ENCODE measurements at places on chromosomes 12 and 14.

GRCh38 chr14:61174987-61175386 lies 106.2 kb downstream of the TMEM30B start:
- peak; percentile 78 for DNase-seq

DNA sequence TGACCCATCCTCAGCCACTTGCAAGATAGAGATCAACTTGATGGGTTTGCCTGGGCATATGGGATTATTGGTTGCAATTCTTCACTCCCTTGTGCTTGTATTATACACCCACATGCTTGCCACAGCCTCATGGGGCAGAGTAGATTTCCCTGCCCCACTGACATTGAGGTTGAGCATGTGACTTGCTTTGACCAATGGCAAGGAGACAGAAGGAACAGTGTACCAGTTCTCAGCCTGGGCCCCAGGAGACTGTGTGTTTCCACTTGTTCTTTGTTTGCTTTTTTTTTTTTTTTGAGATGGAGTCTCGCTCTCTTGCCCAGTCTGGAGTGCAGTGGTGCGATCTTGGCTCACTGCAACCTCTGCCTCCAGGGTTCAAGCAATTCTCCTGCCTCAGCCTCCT lies 31.8 kb downstream of the CALM1 start:
- no peak for DNase-seq

DNA sequence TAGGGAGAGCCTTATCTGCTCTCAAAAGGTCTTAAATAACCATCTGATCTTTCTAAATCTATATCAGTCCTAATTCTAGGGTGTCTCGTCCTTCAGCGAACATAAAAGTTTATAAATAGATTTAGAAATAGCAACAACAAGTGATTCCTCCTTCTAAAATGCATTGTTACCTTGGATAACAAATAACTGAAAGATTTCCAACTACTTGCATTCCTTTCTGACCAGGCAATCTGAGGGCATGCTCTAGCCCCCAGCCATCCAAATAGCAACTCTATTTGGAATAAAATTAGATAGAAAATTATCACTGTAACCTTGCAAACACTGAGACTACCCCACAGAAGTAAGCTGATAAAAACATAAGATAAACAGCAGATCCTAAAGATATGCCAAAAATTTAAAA lies 21.8 kb upstream of the KRR1 start:
- no peak for DNase-seq

GRCh38 chr14:53952533-53952932 lies 4.1 kb downstream of the BMP4 start:
- DNase-seq = peak; percentile 6

- DNase-seq = peak; percentile 62
Observed at GRCh38 chr12:26845057-26845666, 12.2 kb upstream of the ITPR2 start.

DNA sequence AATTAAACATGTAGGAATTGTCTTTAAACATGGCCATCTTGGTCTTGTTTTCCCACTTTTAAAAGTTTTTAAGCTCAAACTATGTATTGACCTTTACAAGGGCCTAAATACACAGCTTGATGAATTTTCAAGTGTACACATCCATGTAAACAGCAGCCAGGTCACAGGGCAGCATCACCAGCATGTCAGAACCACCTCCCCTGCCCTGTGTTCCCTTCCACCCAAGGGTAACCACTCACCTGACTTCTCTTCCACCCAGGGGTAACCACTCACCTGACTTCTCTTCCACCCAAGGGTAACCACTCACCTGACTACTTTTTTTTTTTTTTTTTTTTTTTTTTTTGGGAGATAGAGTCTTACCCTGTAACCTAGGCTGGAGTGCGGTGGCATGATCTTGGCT lies 4.6 kb downstream of the FBXW8 start:
- no peak for DNase-seq

GRCh38 chr14:33914676-33915516 lies 36.0 kb downstream of the EGLN3 start:
- DNase-seq = peak; percentile 61

GRCh38 chr14:69483765-69484443 lies 624 bp upstream of the PLEKHD1 start:
- peak; percentile 29 for DNase-seq

GRCh38 chr12:2643576-2644135 lies 151.1 kb upstream of the FKBP4 start:
- no peak for DNase-seq

GRCh38 chr14:32471181-32471580 lies 142.1 kb downstream of the AKAP6 start:
- DNase-seq = no peak

DNA sequence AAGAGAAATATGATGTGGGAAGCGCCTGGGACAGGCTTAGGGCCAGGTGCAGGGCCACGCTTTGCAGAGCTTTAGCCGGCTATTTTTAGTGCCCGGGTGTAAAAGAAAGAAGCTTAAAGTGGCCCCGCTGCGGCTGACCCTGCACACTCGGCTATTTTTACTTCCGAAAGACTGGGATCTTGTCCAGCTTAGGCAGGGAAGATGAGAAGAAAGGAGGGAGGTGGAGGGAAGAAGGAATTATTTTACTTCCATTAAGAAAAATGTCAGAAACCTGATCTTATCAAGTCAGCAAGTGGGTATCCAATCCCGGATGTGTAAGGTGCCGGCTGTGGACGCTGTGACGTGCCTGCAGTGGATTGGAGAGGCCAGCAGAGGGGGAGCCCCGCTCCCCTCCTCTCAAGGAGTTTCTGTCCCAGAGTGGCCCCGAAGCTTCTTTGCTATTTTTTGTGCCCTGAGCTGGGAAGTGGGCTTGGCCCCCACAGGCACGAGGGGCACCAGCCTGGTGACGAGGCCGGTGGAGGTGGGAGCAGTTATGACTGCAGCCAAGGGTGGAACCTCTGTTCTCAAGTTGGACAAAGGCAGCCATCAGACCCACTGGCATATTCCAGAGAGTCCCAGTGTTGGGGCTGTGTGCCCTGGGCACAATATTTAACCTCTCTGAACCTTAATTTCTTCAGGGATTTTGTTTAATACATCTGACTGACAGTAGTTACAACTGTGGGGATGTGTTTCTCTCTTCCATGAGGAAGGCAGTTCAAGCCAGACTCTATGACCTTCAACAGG lies 97.7 kb downstream of the ESRRB start:
- peak; percentile 16 for DNase-seq

DNA sequence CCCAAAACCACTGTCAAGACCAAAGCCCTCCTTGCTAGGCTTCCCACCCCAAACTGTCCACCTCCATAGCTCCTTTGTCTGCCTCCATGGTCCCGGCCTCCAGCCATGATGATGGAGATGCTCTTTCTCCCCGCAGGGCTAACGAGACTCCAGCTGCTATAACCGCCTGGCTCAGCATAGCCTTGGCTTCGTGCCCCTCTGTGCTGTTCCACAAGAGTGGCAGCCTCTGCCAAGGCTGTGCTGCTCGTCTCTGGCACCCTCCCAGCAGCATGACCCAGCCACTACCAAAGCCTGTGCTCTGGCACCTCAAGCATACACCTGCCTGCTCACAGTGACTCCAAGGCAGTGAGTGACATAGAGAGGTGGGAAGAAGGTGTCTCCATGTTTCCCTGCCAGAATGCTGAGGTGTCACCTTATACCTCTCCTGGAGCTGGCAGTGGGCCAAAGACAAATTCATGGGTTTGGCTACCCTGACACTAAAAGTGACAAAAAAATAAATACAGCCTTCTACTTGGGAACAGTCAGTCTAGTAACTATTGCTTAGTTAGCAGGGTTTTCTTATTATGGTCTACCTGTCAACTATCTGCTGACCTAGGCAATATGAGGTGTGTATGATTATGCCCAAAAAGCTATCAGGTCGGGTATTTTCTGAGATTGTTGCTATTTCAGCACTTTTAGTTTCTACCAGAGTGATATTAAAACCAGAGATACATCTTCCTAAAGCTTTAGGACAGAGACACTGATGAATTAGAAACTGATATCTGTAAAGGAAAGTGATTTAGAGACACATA lies 16.1 kb upstream of the KRT73 start:
- DNase-seq = no peak

GRCh38 chr12:47717443-47718193 lies 7.7 kb downstream of the ENDOU start:
- peak; percentile 90 for DNase-seq

DNA sequence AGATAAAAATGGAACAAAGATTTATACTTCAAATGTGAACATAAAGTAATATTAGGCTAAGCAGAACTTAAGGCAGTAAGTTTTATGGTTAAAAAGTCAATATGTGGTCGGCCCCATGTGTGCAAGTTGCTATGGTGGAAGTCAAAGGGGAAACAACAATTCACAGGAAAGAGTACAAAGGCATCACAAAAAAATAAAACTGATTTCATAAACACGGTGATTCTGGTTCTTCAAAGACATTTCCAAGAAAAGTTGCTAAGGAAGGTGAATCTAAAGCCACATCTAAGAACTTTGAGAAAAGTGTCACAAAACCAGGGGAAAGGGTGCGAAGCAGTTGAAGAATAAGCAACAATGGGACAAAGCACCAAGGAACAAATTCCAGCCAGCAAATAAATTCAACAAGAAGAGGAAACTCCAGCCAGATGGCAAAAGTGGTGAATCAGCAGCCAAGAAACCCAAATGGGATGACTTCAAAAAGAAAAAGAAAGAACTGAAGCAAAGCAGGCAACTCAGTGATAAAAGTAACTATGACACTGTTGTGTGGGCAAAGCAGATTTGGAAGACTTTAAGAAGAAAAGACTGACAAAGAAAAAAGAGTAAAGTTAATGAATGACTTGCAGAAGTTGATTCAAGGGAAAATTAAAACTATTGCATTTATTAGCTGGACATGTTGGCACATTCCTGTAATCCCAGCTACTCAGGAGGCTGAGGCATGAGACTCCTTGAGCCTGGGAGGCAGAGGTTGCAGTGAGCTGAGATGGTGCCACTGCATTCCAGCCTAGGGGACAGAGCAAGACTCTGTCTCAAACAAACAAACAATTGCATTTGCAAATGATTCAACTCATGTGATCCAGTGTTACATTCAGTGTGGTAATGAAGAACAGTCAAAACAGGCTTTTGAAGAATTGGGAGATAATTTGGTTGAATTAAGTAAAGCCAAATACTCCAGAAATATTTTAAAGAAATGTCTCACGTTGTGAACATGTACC lies 19.5 kb downstream of the PTGDR start:
- no peak for DNase-seq

DNA sequence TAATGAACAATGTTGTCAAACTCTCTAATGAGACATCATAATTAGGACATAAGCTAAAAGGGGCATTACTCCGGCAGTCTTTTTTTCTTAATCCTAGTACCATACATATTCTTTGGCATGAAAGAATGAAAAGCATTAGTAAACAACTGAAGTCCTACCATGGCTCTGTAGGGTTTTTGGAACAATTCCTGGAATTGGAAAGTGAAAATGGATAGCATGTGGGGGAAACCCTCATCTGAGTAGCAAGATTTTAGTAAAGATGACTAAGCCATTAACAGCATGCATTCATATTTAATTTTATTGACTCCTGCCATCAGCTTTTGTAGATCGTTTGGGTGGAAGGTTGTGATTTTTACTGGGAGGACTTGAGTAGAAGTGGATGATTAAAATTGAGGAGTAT lies 216.2 kb upstream of the PDZRN4 start:
- peak; percentile 3 for DNase-seq

DNA sequence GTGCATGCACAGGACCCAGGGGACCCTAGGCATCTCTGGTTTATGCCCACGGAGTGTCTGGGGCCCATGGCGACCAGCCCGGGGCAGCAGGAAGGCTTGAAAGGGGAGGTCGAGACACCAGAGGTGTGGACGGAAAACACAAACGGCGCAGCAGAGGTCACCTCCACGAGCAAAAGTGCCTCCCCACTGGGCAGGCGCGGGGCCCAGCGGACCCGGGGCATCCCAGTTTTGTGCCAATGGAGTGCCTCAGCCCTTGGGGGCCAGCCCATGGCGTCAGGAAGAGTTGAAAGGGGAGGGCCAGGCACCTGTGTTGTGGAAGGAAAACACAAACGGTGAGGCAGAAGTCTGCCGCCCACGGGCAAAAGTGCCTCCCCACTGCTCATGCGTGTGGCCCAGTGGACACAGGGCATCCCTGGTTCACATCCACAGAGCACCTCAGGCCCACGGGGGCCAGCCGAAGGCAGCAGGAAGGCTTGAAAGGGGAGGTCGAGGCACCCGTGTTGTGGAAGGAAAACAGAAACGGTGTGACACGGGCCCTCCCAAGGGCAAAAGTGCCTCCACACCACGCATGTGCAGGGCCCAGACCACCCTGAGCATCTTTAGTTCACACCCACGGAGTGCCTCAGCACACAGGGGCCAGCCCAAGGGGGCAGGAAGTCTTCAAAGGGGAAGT lies 378.8 kb downstream of the ALG10 start:
- no peak for DNase-seq

- DNase-seq = peak; percentile 65
Observed at GRCh38 chr12:120468325-120468820, 1.2 kb downstream of the SRSF9 start.

DNA sequence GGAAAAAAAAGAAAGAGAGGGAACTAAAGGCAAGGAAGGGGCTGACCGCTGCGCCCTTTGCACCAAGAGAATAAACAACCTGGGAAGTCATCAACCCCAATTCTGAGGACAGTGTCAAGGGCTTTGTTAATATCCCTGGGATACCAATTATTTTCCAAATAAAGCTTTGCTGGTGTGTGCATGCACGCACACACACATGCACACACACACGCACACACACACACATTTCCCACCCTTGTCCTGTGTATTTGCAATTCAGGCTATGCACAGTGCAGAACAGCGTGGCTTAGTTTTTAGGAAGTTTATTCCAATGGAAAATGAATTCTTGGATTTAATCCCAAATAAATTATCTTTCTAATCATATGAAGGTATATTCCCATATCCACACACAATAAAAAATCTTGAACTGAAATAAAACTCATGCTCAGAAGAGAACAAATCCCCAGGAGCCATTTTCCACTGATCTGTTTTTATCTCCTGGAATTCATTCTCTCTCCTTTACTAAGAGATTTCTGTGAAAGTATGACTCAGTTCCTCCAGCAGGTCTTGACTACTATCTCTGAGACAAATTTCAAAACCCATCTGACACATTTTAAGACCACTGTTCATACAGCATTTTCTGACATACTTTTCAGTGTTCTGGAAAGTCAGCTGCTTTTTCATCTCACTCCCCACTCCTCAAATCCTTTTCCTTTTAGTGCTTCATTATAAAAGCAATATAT lies 334.4 kb upstream of the ATP2B1 start:
- DNase-seq = peak; percentile 69

GRCh38 chr12:25366122-25366521 lies 115.4 kb upstream of the KRAS start:
- no peak for DNase-seq

GRCh38 chr12:14716848-14717444 lies 20.5 kb upstream of the GUCY2C start:
- DNase-seq = peak; percentile 58

DNA sequence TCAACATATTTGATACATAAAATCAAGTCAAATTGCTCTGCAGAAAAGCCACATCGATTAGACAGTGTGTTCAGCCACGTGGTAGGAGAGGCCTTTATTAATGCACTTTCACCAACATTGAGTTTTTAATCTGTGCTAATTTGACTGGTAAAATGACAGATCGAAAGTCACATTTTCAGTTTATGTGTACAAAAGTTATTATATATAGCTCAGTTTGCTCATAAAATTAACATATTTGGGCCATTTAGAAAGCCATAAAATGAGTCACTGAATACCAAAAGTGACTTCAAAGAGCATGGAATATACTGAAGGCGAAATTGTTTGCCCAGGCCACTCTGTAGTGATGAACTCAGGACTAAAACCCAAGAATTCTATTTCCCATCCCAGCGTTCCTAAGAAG lies 26.0 kb downstream of the C12orf42 start:
- DNase-seq = no peak

- DNase-seq = no peak
Observed at GRCh38 chr12:104704224-104704779, 247.6 kb downstream of the CHST11 start.

- peak; percentile 47 for DNase-seq
Observed at GRCh38 chr14:31582286-31582691, 21.1 kb downstream of the NUBPL start.

- DNase-seq = no peak
Observed at GRCh38 chr14:106507354-106507753, 981.0 kb downstream of the TMEM121 start.

Measured in EH (cell line).